ENCODE measurements at places on chromosomes 7 and 10. TPM values are rescaled to one million over a fixed set of nuclear protein-coding genes. Genes with fewer than 3 reads are reported as not detected.

DNA sequence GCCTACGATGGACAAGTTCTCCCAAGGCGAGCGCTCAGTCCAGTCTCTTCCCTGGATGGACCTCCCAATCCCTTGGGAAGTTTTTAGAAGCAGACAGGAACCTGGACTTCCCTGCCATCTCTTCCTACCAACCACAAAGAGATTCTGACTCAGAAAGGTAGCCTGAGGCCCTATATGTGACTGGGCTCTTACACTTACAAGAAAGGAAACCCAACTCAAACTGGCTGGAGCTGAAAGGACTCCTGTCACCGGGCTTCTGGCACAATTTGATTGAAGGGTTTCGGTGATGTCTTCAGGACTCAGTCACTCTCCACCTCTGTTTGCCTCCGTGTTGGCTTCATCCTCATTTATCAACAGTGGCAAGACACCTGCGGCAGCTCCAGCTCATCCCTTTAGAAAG, 3.7 kb upstream of the COL13A1 start:
- DNase-seq = no peak

GRCh38 chr7:12031638-12032037, 179.5 kb upstream of the TMEM106B start:
- DNase-seq = peak; percentile 5

The PLPP4 gene
- total RNA-seq = 3.5 TPM

GRCh38 chr10:13831711-13832141, 245.0 kb downstream of the PRPF18 start:
- no peak for DNase-seq

- DNase-seq = no peak
These were observed 151.3 kb downstream of the COBL start for GRCh38 chr7:51165337-51165736.

DNA sequence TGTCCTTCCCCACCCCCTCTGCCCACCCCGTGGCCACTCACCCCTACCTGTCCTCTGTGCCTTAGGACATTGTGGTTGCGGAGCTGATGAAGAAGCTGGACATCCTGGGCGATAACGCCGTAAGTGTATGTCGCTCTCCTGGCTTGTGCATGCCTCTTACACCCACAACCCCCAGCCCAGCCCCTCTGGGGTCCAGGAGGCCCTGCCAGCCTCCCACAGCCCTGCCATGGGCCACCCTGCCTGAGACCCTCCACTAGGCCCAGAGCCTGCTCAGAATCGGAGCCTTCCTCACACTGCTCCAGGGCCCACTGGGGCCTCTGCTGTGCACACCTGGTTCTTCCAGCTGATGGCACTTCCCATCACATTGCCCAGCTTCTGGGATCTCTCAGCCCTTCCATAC, 36.8 kb upstream of the DPYSL4 start:
- no peak for DNase-seq

The UBE2D1 gene
- 31.6 TPM for total RNA-seq

GRCh38 chr10:15710455-15710854, 9.3 kb downstream of the ITGA8 start:
- DNase-seq = no peak

DNA sequence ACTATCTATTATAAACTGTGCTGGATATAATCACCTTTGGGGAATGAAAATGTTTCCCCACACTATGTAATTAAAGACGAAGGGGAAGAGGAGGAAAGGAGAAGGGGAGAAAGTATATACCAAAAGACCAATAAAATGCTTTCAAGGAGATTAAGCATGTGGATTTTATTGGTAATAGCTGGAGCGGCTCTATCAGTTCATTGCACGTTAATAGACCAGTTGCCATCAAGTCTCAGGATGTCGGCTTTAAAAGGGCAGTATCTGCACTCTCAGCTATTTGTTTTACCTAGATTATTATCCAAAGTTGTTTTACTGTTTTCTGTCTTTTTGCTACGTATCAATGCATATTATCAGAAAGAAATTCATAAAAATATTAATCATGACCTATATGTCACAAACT, 9.0 kb downstream of the ETV1 start:
- DNase-seq = no peak

- DNase-seq = no peak
These were observed 197.2 kb upstream of the SH2B2 start for GRCh38 chr7:102089175-102090098.

DNA sequence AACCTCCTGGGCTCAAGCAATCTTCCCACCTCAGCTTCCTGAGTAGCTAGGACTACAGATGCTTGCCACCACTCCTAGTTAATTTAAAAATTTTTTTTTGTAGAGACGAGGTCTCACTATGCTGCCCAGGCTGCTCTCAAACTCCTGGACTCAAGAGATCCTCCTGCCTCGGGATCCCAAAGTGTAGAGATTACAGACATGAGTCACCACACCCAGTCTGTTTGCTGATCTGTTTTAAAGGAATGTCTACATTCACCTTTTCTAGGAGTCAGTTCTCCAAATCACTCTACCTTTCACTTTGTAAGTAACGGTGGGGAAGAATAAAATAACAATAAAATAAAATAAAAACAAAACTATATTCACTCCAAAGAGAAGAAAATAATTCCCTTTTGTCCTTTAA, 86.6 kb upstream of the AGBL3 start:
- no peak for DNase-seq

GRCh38 chr10:95260397-95260881, 30.4 kb downstream of the PDLIM1 start:
- DNase-seq = no peak

- DNase-seq = no peak
These were observed 118.7 kb downstream of the HIPK2 start for GRCh38 chr7:139658908-139659675.

The GNGT1 gene
- not detected for total RNA-seq

- no peak for DNase-seq
These were observed 73.4 kb downstream of the CFAP46 start for GRCh38 chr10:132868995-132869394.

The CALHM2 gene
- 3.4 TPM for total RNA-seq

The TMEM229A gene
- 0.42 TPM for total RNA-seq

- no peak for DNase-seq
These were observed 61.3 kb downstream of the XPNPEP1 start for GRCh38 chr10:109862041-109862440.

The CYP3A5 gene
- not detected for total RNA-seq

GRCh38 chr10:23373156-23373555, 28.6 kb upstream of the C10orf67 start:
- DNase-seq = no peak

DNA sequence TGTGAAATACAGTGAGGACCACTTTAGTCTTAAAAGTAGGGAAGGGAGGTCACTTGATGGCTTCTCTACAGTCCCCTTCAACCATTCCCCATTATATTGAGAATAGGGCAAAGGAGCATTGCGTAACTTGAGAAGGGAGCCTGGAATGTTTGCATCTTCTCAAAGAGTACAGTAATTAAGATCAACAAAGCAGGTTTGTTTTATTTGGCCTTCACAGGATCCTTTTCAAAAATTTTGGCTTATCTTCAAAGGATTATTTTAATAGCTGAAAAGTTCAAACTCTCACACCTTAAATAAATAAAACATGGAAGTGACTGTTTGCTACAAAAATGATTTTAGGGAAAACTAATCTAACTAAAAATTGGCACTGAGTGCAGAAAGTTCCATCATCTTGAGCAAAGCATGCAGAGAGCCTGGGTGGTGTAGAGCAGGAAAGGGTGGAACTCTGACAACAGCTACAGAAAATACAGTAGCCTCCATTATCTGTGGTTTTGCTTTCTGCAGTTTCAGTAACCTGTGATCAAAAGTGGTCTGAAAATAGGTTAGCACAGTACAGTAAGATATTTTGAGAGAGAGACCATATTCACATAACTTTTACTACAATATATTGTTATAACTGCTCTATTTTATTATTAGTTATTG, 214.0 kb downstream of the MDFIC start:
- DNase-seq = no peak

GRCh38 chr10:103535595-103535994, 42.1 kb downstream of the NEURL1 start:
- peak; percentile 6 for DNase-seq

DNA sequence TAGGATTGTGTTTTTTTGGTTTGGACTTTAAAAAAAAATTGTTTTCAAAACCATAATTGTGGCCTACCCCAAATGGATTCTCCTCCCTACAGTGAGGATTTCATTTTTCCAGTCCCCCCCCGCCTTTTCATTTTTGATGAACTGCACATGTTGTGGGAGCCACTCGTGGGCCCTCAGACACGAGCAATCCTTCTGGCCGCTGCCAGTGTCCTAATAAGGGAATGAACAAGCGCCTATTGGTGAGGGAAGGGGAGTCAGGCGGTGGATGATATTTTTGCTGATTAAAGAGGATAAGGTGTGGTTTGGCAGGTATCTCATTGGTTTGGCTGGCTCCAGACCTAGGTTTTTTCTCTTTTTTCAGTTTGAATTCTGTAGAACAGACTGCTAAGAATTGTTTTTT, 78.7 kb upstream of the AGBL3 start:
- DNase-seq = no peak

The KLF6 gene
- 9.8 TPM for total RNA-seq

DNA sequence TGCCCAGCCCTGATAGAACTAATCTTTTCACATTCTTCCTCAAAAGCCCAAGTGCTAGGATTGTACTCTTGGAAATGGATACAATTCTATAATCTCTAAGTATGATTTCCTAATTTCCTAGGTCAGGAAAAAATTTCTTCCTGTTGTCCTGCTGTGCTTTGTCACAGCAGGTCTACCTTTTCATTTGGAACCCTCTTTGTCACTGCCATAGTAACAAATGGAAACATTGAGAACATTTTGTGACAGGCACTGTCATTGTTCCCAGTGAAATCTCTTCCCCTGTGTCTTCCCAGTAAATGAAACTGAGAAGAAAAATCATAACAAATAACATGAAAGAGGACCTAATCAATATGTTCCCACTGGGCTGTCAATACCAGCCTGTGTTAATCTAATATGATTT, 150.9 kb upstream of the KAT6B start:
- DNase-seq = no peak

The SRGN gene
- total RNA-seq = not detected

Measured in H7 (cell line).